Kidney capillary endothelial cell (primary cell): ENCODE measurements at places on chromosomes 5 and 9.

GRCh38 chr9:85610074-85610860 is 131.5 kb downstream of the AGTPBP1 start:
- peak; percentile 61 for DNase-seq

DNA sequence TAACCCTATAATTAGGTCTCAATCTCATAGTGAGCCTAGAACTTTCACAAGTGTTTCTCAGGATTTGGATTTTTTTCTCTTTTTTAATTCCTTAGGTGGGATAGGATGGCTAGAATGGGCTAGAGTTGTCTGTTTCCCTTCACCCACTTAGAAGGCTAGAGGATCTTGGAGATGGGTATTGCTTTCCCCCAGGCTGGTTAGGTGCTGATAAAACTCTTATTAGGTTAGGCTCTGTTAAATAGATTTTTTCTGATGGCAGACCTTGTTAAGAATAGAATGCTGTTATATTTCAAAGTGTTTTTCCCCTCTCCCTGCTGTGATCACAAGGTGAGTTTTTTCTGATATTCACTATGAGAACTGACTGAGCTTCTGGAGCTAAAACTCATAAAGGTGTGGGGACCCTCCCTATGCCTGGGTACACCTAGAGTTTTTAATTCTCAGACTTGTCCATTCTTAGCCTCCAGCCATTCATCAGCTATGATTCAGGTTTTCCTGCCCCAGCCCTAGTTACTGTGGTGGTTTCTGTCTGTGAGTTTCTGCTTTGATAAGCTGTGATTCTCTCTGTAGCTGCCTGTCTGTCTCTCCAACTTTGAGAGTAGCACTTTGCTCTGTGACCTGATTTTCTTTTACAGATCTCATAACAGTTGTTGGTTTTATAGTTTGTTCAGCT is 132.4 kb downstream of the HACD4 start:
- DNase-seq, result peak; percentile 10

DNA sequence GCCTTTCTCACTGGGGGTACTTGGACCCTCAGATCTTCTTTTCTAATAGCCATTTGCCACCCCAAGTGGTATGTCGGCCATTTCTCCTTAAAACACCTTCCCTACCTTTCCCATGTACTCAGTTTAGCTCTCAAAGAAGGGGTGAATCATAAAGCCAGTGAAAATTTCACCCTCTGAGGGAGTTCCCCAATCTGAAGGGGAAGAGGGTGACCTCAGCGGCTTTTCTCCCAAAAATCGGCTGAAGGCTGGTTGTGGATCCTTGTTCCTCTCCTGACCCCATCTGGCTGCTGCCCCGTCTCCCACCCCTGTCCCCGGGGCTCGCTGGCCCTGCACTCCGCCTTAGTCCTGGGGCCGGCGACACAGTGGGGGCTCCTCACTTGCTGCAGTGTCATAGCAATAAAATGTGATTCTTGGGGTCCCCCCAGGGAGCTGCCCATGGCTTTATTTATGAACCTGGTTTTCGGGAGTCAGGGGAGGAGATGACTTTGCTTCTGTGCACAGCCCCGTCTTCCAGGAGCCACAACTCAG is 17.3 kb upstream of the LTC4S start:
- DNase-seq, result no peak

GRCh38 chr5:177995691-177996595 is at the start of gene PROP1:
Gene PROP1 (minus strand): TSS chr5:177996242. CDS start chr5:177995933, 309 bp downstream.
- no peak for DNase-seq

DNA sequence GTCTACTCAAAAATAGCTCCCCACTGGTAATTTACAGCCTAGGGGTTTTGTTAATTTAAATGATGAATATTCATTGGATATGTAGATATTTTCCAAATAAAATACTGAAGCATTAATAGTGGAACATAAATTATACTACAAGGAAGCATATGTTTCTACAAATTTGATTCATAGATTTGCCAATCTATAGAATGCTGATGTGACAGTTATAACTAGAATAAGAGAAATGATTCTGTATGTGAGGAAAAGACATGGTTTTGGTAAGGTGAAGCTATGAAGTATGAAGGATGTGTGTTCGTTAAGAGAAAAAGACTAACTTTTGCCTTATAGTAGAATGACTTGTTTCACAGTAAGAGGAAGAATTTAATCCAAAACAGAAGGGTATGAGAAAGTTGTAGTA is 61.3 kb downstream of the IARS1 start:
- no peak for DNase-seq

GRCh38 chr9:113674436-113674835 is 201.7 kb upstream of the ZNF618 start:
- no peak for DNase-seq

DNA sequence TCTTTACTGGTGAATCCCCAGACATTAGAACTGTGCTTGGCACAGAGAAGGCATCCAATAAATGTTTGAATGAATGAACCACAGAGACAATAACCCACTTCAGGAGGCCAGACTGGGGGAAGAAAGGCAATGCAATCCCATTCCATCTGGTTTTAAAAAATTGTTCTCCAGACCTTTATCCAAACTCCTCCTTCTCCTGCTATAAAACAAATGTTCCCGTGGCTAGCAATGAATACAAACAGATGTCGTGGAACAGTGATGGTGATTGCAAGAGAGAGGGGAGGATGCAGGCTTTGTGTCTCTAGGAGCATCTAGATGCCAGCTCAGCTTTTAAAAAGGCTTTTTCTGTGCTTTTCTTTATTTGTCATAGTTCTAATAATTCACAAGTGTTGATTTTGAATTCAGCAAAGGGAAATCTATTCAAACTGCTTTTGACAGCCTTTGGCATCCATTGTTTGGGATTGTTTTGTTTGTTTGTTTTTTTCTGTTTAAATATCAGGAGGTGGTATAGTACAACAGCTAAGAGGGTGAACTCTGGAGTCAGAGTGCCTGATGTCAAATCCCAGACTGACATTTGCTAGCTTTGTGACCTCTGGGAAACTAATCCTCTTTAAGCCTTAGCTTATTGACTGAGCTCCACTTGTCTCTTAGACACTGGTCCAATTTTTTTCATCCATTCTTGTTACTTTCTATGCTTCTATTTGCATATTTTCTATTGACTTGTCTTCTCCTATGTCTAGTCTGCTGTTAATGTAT is 59.1 kb downstream of the TNFSF15 start:
- no peak for DNase-seq
